ENCODE measurements at places on chromosomes 3 and 15.

DNA sequence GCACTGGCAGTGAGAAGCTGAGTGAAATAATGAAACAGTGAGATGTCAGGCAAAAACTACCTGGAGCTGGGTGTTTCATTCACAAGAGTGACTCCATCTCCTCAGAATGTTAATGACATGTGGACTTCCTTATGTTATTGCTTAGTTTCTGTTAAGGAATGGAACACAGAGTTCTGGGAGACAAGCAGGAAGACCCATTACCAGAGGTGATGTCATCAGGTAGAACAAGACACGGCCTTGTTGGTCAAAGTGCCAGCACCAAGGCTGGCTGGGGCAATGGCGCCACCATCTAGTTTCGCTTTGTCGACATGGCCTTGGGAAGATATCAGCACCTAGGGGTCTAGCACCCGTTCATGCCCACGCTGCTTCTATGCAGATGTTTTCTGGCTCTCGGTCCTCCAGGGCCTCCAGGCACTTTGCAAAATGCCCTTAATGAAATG lies 252.2 kb downstream of the FAM43A start:
- no peak for DNase-seq

DNA sequence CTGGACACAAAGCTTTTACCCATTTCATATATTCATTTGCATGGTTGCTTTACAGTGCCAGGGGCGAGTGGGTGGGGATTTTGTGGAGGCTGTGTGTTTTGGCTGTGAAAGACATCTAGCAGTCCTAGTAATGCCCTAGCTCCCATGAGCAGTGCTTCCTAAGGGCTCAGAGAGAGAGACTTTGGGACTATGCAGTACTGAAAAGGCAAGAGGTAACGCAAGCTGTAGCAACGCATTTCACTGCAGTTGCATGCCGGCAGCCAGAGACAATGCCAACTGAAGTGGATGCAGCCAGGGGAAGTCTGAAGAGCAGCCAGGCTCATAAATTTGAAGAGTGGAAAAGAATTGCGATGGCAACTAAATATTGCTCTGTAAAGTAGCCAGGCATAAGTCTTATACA lies 27.4 kb upstream of the ATP10A start:
- no peak for DNase-seq

- no peak for DNase-seq
These were observed 6.2 kb upstream of the IP6K1 start for GRCh38 chr3:49792371-49793150.

DNA sequence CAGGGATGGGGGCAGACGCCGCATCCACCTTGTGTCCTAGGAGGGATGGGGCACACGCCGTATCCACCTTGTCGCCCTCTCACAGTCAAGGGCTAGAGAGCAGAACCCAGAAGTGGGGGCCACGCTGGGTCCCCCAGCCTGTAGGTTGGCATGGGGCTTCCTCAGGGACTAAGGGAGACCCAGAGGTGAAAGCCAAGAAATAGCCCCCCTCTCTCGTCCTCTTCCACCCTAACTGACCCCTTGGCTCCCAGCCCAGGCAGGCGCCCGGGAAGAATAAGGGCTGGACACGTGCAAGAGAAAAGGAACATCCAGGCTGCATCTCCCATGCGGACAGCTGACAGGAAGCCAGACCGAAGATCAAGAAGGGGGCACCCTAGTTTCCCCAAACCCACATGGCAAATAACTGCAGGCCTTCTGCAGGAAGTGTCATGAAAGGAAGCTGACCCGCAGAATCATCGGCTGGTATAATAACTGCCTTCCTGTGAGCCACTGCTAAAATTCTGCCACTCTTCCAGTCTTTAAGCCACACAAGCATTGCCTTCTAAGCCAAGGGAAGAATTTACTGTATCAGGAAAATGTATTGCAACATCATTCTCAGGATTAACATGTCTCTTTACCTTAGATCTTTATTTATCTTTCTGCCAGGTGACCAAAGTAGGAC lies 38.5 kb upstream of the TFRC start:
- no peak for DNase-seq

- DNase-seq, result no peak
These were observed 27.5 kb downstream of the RARB start for GRCh38 chr3:25455441-25456132.

- no peak for DNase-seq
These were observed 15.1 kb downstream of the GOLIM4 start for GRCh38 chr3:168080499-168081170.

DNA sequence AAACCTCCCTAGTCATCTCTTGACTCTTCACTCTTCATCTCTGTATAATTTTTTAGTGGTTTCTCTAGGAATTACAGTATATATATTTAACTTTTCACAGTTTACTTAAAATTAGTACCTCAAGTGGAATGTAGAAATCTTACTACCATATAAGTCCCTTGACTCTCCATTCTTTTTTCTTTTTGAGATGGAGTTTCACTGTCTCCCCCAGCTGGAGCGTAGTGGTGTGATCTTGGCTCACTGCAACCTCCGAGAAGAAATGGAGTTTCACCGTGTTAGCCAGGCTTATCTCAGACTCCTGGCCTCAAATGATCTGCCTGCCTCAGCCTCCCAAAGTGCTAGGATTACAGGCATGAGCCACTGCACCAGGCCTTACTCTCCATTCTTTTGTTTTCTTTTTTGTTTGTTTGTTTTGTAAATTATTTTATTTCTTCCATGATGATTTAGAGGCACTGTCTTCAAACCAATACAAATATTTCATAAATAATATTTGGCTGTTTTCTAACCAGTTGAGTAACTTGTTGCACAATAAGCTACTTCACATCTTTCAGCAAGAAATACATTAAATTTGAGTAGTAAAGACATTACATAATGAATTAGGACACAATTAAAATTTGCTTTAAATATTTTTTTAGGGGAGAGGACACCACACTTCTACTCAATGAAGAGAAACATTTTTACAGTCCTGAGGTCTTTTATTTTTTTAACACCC lies 144.8 kb downstream of the RBPMS2 start:
- no peak for DNase-seq

- no peak for DNase-seq
These were observed 58.0 kb upstream of the SSR3 start for GRCh38 chr3:156612903-156613302.

GRCh38 chr15:69583626-69584025 lies 131.0 kb downstream of the RPLP1 start:
- DNase-seq, result no peak

DNA sequence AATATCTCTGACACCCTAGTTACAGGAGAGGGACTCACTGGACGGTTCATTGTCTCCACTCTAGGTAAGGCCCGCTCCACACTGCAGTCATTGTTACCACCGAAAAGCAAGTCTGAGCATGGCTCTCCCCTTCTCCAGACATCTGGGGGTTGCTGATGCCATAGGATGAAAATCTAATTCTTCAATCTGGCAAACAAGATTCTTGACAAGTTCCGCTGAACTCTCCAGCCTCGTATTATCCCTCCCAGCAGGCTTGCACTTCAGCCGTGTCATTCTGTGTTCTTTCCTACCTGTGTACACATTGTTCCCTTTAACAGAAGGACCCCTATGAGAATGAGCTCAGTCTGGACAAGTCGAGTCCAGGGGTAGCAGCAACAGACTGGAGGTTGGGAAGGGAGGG lies 152.3 kb upstream of the NR2E3 start:
- no peak for DNase-seq

GRCh38 chr3:12316729-12317351 lies 28.0 kb downstream of the PPARG start:
- no peak for DNase-seq

Measured in C1 segment of cervical spinal cord (tissue), 14 donors.